ENCODE measurements at places on chromosomes 2 and 18.

GRCh38 chr18:75003039-75003438 is 205.9 kb downstream of the PTGR3 start:
- DNase-seq, result no peak

GRCh38 chr2:172735582-172736423 is at the start of gene RAPGEF4:
Gene RAPGEF4, plus strand, starts transcription at chr2:172735845. Its CDS starts 139 bp downstream, at chr2:172735984.
- DNase-seq, result peak; percentile 20

DNA sequence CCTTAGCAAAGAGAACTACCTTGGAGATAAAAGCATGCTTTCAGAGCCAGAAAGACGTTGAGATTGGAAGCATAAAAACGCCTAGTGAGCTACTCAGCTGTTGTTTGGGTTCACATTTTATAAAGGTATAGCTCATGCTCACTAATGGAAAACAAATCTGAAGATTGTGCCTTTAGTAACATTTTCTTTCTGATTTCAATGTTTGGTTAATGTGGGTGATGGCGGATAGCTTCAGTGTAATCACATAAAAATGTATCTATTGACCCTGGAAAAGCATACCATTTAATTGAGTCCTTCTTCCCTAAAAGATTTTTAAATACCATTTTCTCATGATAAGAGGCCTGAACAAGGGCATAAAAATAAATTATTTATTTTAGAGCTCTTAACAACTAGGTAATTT is 73.4 kb downstream of the DTNA start:
- DNase-seq, result no peak

GRCh38 chr18:65769652-65770051 is 18.8 kb downstream of the CDH7 start:
- no peak for DNase-seq

DNA sequence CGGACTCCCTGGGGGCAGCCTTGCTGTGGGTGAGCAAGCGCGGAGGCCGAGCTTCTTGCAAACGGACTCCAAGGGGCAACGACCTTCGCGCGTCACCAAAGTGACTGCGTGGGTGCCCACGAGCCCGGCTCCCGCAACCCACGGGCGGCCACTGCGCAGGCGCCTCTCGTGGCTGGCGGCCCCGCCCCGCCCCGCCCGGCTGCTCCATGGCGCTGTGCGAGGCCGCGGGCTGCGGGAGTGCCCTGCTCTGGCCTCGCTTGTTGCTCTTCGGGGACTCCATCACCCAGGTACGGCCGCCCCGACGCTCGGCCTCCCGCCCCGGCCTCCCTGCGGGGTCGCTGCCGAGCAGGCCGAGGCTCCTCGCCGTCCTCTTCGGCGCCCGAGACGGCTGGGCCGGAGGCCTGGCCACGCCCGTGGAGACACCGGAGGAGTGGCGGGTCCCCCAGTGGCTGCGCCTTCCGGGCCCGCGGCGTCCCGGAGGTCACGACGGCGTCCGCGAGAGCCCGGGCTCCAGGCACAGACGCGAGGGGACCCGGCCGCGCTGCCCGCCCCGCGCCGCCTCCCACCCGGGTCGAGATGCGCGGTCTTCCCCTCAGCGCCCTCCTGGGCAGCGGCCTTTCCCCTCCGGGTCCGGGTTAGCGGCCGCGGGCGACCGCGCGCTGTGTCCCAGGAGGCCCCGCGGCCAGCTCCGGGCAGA is at the start of gene IAH1:
Gene IAH1 (plus strand): TSS at position 191 of the 697 bp plus-strand sequence. CDS start 16 bp downstream, at position 207.
- peak; percentile 36 for DNase-seq
